ENCODE measurements at places on chromosomes 16 and 17.

DNA sequence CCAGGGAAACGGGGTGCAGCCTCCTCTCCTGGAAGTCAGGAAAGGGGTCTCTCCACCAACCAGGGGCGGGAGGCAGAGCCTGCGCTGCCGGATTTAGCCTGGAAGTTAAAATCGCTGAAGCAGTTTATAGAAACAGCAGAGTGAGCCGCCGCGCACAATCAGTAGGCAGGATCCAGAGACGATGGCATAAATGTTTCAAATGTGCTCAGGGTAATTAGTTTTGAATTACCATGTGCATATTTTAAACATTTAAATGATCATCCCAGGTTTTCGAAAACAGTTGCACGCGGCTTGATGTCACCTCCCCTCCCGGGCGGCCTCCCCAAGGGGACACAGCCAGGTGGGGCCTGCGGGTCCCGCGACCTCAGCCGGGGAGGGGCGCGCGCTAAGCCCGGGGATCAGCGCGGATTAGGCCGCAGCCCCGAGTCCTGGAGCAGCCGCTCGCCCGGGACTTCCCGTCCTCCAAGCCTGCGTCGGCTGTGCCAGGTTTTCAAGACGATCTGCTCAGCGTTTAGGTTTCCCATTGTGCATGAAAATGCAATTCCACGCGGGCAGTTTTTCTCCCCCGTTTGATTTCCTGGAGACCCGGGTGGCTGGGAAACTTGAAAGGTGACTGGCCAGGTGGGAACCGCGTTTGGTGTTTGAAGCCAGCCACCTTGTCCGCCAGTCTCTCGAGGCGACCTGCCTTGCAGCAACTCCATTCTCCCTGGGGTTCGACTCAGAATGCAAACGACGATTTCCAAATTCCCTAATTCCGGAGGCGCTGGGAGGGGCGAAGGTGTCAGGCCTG, 78.3 kb downstream of the RPA1 start:
- peak; percentile 33 for DNase-seq

DNA sequence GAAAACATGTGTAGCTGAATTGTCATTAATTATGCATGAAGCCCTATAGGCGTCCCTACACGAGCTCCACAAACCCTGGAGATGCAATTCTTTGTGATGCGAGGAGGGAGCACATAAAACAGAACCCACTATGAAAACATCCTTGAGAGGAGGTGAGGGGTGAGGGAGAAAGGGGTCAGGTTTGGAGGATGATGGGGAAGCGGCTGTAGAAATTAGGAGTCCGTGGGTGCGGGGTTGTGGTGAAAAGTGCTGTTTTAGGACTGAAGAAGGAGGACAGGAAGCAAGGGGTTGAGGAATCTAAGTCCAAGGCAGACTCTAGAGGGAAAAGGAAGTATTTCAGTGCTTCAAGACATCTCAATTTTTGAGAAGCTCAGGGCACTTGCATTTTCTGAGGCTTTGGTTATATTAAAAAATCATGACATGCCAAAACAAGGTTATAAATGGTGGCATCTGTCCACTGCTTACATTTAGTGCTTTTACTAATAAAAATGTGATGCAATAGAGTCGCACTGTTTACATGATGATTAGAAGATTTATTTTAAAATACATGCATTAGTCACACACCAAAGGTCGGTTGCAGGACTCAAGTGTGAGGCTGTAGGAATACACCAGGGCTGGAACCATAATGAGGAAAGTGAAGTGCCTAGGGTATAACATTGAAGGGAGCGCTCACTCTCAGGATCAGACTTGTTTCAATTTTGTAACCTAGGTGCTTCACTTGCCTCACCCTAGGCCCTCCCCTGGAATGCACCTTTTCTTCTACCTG, 379.5 kb downstream of the HS3ST4 start:
- no peak for DNase-seq

- DNase-seq: no peak
Measured at GRCh38 chr16:75494184-75494583, 1.1 kb downstream of the CHST6 start.

DNA sequence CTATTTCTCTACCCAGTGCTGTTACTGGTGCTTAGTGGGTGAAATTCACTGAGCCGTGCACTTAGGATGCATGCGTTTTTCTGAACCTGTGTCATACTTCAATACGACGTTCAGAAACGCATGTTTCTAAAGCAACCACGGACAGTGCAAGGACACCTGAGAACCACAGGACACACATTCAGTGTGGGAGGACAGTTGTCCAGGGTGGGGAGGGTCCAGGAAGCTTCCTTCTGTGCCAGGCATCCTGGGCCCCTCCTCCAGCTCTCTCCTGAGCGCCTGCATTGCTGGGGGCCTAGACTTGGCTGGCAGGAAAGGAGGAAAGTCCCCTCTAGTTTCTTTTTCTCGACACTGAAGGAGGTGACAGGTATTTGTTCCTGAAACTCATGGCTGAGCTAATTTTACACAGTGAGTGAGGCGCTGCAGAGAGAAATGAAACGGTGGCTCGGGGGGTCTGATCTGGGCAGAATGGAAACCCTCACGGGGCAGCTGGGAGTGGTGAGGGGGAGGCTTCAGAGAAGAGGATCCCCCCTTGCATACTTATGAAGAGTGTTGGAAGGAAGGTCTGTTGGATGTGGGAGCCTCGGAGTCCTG, 89.9 kb downstream of the IRF8 start:
- no peak for DNase-seq

- no peak for DNase-seq
Measured at GRCh38 chr16:7653746-7654461, 321.3 kb downstream of the RBFOX1 start.

- DNase-seq: no peak
Measured at GRCh38 chr17:35542990-35543389, 5.5 kb upstream of the SLFN12L start.

GRCh38 chr17:78738698-78739097, 43.4 kb downstream of the CYTH1 start:
- DNase-seq: no peak

- DNase-seq: no peak
Measured at GRCh38 chr16:1643521-1643920, 31.4 kb downstream of the CRAMP1 start.

- DNase-seq: no peak
Measured at GRCh38 chr16:667113-667779, 686 bp upstream of the RHOT2 start.

Measured in astrocyte of the spinal cord (primary cell).